ENCODE measurements at places on chromosomes 16 and 17. TPM values are rescaled to one million over a fixed set of nuclear protein-coding genes. Genes with fewer than 3 reads are reported as not detected.

DNA sequence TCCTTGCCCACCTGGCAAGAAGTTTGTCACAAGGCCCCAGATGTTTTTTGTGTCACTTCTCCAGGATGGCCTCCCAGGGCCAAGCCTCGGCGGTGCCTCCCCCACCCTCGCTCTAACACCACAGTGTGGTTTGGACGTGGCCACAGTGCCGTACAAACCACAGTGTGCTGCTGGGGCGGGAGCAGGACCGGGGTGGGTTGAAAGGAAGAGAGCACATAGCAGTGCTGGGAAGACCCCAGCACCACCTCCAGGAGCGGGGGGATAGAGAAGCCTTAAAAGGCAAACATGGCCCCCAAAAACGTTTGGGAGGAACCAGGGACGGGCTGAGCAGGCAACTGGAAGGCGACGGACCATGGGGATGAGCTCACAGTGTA is 5.0 kb upstream of the BCL6B start:
- DNase-seq: no peak

DNA sequence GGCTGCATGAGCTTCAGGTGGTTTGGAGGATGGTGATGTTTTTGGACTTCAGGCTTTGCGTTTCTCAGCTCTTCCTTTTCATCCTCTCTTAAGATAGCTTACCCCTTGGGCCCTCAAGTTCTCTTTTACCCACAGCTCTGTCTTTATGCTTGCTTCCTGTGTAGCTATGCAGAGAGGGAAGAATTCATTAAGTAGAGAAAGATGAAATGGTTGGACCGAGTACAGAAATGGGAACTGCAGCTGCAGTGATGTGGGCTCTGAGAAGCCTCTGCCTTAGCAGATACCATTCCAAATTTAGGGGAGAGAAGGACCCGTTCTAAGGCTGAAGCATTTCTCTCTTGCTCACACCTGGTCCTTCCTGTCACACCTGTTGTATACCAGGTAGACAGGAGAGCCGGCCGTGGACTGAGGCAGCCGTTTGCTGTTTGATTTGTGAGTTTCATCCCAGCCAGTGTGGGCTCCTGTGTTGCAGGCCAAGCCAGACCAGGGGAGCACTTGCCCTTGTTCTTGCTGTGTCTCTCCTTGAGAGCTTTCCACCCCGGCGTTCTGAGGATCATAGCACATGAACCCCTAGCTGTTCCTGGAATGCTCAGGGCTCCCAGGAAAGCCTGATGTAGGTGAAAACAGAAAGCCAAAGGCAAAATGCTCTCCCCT is 392.7 kb downstream of the CPPED1 start:
- no peak for DNase-seq

The PCGF2 gene
- 59.1 TPM for total RNA-seq

The FA2H gene
- 2.1 TPM for total RNA-seq

The KRT32 gene
- total RNA-seq: not detected

All from upper lobe of right lung (tissue), 1 donor.